ENCODE measurements at places on chromosomes 3 and 15. TPM values are rescaled to one million over a fixed set of nuclear protein-coding genes. Genes with fewer than 3 reads are reported as not detected.

Gene RLBP1
- not detected for total RNA-seq

Gene ZMYND10
- total RNA-seq = 0.60 TPM

Gene LRTM1
- total RNA-seq = 5.0 TPM

Gene MYZAP
- total RNA-seq = 15.0 TPM

Gene TF
- 4.4 TPM for total RNA-seq

Gene TRIM69
- 36.6 TPM for total RNA-seq

Gene CCDC50
- total RNA-seq = 124 TPM

Gene PIGZ
- total RNA-seq = 2.4 TPM

Gene CAMK2N2
- not detected for total RNA-seq

Gene RETNLB
- total RNA-seq = not detected

Gene TTC21A
- 12.1 TPM for total RNA-seq

Gene FBXW12
- not detected for total RNA-seq

Gene WDR76
- total RNA-seq = 8.0 TPM

Gene ZNF445
- 21.4 TPM for total RNA-seq

Gene FBXO40
- total RNA-seq = not detected

Gene GOLGA6L7
- not detected for total RNA-seq

Gene MAP2K1
- total RNA-seq = 47.4 TPM

Gene NT5DC2
- 12.0 TPM for total RNA-seq

Gene DPH3
- 15.3 TPM for total RNA-seq

Gene SH3GL3
- not detected for total RNA-seq

Gene RBP2
- total RNA-seq = not detected

Gene TMEM158
- total RNA-seq = 1.7 TPM

Gene CHRD
- total RNA-seq = 20.9 TPM

Gene ATP10A
- total RNA-seq = 2.8 TPM

Gene SNAP23
- 98.8 TPM for total RNA-seq

Gene RAB8B
- total RNA-seq = 67.7 TPM

Gene AADACL2
- total RNA-seq = not detected

Gene TNIK
- 9.0 TPM for total RNA-seq

Measured in spleen (tissue), 13 donors.